Fibroblast of skin of right quadriceps (primary cell): ENCODE measurements at places on chromosomes 6 and 20.

DNA sequence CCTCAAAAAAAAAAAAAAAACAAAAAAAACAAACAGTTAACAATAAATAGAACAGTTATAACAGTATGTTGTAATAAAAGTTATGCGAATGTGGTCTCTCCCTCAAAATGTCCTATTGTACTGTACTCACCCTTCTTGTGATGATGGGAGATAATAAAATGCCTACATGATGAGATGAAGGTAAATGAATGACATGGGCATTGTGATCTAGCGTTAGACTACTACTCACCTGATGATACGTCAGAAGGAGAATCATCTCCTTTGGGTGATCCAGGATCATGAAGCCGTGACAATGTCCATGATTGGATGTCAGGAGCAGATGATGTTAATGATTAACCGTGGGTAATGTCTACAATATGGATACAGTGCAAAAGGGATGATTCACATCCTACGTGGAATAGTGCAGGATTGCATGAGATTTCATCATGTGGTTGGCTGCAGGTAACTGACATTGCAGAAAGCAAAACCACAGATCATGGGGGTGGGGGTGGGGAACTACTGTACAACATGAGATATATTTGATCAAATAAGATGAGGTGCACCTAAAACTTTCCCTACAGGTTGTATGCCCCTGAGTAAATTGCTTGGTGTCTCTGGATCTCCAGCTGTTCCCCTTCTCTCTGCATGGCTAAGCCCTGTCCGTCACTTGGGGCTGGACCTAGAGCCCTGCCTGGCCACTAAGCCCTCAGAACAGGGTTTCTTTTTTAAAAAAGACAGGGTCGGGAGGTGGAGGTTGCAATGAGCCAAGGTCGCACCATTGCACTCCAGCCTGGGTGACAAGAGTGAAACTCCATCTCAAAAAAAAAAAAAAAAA, 6.2 kb upstream of the RBCK1 start:
- DNase-seq = peak; percentile 88

- no peak for DNase-seq
Observed at GRCh38 chr6:165962366-165962765, 205.3 kb downstream of the TBXT start.

- DNase-seq = no peak
Observed at GRCh38 chr20:59784365-59784764, 149.1 kb downstream of the SYCP2 start.

- DNase-seq = no peak
Observed at GRCh38 chr6:22126910-22127309, 169.9 kb downstream of the PRL start.

DNA sequence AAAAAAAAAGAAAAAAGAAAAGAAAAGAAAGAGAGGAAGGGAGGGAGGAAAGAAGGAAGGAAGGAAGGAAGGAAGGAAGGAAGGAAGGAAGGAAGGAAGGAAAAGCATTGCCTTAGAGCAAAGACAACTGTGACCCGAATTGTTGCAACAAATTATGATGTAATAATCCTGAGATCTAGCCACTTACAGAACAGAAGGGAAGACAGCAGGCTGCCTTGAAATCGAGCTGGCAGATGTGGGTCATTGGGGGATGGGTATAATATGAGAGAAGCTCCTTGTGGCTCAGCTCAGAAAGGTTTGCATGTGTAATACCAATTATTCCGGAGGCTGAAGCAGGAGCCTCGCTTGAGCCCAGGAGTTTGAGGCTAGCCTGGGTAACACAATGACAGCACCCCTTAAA, 208.1 kb upstream of the PROKR2 start:
- DNase-seq = no peak

DNA sequence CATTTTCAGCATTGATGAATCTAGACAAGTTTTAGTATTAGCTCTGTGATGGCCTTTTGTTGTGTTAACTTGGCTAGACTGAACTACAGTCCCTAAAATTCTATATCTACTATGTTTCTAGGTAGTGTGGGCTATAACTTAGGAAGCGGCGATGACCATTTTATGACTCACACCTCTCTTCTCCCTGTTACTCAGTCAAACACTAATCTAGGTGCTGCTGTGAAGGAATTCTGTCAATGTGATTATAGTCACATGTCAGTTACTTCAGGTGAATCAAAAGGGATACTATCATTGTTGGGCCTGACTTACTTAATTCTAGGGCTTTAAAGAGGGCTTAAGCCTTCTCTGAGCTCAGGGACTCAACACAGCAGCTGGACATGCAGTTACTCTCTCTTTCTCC, 691.5 kb upstream of the MAP3K7 start:
- no peak for DNase-seq

DNA sequence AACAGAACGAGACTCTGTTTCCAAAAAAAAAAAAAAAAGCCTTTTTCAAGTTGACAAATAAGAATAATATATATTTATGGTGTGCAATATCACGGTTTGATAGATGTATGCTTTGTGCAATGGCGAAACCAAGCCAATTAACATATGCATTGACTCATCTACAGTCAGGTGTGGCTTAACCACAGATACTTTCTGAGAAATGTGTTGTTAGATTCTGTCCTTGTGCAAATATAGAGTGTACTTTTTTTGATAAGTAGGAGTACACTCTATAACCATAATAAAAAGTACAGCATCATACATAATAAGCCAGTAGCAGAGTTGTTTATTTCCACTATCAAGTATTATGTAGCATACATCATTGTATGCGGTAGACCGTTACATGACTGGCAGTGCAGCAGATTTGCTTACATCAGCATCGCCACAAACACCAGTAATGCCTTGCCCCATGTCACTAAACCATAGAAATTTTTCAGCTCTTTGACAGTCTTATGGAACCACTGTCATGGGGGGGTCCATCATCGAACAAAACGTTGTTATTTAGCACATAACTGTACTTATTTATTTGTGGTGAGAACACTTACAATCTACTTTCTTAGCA, 59.2 kb downstream of the TMEM170B start:
- no peak for DNase-seq
